Tibial nerve (tissue), 4 donors: ENCODE measurements at places on chromosomes 13 and 19. TPM values are rescaled to one million over a fixed set of nuclear protein-coding genes. Genes with fewer than 3 reads are reported as not detected.

GRCh38 chr13:77660841-77661250, 36.6 kb upstream of the SLAIN1 start:
- DNase-seq, result no peak

DNA sequence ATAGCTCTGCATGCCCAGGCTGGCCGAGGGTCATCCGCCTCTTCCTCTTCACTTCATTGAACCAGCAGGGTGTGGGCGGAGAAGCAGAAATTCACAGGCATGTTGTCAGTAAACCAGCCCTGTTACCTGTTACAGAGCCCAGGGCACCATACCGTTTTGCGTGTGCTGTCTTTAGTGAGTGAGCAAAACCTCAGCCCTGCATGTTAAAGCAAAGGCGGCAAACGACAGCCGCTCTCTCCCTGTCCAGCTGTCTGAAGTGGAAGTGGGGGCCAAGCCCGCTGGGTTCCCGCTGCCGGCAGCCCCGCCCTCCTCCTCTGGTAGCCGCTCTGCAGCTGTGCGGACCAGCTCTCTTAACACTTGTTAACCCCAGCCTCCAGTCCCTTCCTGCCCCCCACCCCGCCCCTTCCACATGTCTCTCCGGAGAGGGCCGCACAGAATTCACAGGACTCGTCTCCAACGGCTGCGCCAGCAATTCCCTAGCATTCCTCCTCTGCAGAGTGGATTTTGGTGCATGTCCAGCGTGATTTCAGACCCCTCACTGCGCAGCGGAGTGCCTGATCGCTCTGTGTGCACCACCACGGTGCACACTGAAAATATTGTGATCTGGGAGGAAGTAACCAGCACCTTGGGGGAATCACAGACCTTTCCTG, 12.7 kb downstream of the KLHL26 start:
- peak; percentile 64 for DNase-seq

DNA sequence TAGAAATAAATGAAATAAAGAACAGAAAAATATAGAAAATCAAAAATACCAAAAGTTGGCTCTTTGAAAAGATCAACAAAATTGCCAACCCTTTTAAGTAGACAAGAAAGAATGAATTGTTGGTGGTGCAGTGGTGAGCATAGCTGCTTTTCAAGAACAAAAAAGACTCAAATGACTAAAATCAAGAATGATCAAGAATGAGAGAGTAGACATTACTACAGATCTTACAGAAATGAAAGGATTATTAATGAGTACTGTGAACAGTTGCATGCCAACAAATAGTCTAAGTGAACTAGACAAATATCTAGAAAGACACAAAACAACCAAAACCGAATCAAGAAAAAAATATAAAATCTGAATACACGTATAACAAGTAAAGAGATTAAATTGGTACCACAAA, 53.9 kb downstream of the FNDC3A start:
- DNase-seq, result no peak

DNA sequence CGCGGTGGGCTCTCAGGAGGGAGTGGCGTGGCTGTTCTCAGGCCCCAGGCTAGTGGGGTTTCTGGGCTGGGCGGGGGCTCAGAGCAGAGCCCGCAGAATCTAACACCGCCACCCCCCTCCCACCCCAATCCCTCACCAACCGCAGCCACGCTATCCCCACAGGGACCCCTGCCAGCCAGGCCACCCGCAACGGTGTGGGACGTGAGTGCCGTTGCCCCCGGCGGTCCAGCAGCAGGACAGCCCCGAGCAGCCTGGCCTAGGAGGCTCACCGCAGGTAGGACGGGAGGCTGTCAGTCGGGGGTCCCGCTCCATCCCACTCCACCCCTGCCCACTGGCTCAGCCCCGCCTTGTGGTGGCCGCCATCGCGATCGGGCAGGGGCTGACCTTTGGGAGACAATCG, at the start of gene NTN5:
TSS of gene NTN5 (minus strand) at position 24 of the 400 bp plus-strand sequence. CDS start 2,031 bp downstream, outside the sequence.
- DNase-seq, result no peak

GRCh38 chr19:31421082-31421481, 71.8 kb upstream of the TSHZ3 start:
- DNase-seq, result no peak

GRCh38 chr13:23707674-23708073, 137.5 kb downstream of the TNFRSF19 start:
- DNase-seq, result no peak

- no peak for DNase-seq
Measured at GRCh38 chr13:107568181-107568580, 647.2 kb downstream of the LIG4 start.

GRCh38 chr13:44715287-44716230, 139.4 kb upstream of the TSC22D1 start:
- peak; percentile 30 for DNase-seq

- no peak for DNase-seq
Measured at GRCh38 chr19:8519388-8519787, 5.4 kb upstream of the ZNF414 start.

DNA sequence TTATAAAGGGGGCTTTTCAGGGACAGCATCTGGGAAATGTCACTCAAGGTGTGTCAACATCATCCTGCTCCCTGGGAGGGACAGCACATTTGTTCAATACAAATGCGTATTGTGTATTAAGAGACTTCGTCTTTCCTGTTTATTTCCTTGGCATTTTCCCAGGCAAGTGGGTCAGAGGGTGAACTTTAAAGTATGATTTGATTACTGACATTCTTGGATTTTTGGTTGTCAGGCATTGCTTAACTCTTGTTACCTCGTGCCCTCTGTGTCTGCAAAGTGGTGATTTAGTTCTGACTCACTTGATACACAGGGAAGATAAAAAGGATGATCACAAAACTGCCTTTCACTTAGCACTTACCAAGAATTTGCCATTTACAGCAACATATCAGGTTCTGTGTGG, 292.7 kb downstream of the SUCLA2 start:
- DNase-seq, result no peak

GRCh38 chr19:8093740-8094139, 41.2 kb downstream of the CCL25 start:
- no peak for DNase-seq

DNA sequence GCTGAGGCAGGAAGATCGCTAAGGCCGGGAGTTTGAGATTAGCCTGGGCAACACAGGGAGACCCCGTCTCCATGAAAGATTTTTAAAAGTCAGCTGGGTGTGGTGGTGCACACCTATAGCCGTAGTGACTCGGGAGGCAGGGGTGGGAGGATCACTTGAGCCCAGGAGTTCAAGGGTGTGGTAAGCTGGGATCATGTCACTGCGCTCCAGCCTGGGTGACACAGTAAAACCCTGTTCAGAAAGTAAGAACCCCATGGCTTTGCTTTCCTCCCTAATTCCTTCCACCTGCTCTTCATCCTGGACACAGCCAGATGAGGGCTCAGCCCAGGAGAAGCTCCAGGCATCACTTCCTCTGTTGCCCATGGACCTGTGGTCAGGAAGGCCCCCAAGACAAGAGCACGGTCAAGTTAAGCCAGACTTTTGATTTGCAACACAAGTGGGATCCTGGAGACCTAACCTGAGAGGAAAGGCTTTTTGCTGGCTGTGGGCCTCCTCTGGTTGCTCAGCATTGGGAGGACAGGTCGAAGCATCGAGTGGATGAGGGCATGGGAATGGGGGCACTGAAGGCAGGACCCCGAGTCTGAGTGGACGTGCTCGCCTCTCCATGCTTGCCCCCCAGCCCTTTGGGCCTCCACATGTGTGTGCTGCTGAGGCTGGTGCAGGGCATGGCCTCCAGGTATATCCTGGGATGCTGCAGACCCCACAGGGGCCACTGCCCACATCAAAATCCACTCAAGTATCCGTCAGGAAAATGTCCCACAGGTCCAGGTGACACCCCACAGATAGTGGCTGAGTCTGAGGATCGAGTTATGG, 25.4 kb downstream of the TUBA3C start:
- DNase-seq, result no peak

DNA sequence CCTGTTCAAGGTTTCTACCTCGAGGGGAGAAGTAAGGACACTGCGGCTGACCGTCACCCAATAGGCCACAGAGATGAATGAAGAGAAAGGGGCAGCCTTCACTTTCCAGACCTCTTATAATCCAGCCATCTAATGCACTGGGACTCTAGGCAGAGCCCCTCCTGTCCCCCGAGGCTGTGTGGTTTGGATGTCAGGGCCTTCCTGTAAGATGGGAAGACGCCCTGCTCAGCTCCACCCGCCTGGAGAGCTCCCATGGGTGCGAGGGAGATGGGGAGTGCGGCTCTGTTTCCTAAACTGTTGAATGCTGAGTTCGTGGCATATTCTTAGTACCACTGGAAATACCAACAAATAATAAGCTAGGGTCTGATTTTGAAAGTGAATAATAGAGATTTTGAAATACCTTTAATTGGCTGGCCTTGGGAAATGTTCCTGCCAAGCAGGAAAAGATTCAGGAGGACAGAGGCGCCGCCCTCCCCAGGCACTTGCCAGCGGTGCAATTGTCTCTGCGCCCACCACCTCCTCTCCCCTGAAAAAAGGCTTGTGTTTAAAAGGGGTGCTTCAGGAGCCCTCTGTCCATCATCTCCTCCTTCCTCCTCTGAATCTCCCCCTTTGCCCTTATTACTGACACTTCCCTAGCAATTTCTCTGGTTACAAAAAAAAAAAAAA, 85.4 kb upstream of the GPR183 start:
- no peak for DNase-seq

The CACTIN gene
- total RNA-seq, result 59.1 TPM

The LMTK3 gene
- total RNA-seq, result under 0.01 TPM

The ZNF225 gene
- total RNA-seq, result 5.4 TPM

The TTC9B gene
- not detected for total RNA-seq

The SDHAF1 gene
- 67.9 TPM for total RNA-seq

The SPIB gene
- not detected for total RNA-seq
